ENCODE measurements at places on chromosomes 2 and 18.

DNA sequence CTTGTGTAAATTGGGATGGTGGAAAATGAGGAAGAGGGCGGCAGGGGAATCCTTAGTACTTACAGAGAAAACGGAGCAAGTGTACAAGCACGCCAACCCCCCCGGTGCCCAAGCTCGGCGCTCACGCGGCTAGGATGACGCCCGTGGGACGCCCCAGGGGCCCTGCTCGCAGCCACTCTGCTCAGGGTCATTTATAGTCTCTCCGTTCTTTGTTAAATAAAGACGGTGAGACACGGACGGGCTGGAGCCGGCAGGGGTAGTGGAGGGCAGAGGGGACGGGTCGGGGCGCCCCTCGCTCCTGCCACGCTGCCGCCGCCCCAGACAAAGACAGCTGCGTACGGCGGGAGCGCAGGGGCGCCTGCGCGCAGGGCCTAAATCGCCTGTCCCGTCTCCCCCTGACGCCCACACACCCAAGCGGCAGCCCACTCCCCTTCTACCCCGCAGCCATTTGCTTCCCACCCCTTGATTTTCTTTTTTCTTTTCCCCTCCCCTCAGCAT, 37.8 kb downstream of the PCBP1 start:
- DNase-seq = no peak

GRCh38 chr2:24571828-24572442, 80.9 kb downstream of the NCOA1 start:
- no peak for DNase-seq

DNA sequence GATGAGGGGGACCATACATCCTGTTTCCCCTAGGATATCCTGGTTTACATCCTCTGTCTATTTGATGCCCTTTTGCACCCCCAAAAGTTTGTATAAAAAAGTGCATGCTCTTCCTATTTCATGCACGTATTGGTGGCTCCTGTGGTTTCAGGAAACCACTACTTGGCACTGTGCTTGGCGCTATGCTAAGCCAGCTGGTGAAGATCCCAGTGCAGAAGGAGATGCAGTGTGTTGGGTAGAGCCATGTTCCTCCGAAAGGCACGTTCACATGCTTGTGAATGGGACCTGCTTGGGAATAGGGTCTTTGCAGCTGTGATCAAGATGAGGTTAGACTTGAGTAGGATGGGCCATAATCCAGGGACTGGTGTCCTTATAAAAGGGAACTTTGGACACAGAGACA, 419.7 kb downstream of the GALR1 start:
- DNase-seq = no peak

GRCh38 chr2:147789720-147790119, 55.1 kb upstream of the ACVR2A start:
- no peak for DNase-seq

DNA sequence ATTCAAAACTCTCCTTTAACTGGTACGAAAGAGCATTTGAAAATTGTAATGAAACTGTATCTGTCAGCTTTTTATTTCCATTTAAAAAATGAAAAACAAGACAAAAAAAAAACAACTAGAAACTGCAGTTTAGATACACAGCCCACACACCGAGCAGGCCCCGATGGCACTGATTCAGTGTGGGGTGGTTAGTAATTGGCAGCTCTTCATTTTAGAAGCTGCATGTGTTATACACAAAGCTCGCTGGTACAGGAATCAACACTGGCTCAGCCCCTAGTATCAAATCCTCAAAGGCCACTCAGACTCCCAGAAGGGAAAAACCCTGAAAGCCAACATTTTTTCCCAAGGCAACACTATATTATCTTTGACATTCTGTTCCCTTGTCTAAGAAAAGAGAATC, 30.5 kb upstream of the RMDN2 start:
- no peak for DNase-seq

DNA sequence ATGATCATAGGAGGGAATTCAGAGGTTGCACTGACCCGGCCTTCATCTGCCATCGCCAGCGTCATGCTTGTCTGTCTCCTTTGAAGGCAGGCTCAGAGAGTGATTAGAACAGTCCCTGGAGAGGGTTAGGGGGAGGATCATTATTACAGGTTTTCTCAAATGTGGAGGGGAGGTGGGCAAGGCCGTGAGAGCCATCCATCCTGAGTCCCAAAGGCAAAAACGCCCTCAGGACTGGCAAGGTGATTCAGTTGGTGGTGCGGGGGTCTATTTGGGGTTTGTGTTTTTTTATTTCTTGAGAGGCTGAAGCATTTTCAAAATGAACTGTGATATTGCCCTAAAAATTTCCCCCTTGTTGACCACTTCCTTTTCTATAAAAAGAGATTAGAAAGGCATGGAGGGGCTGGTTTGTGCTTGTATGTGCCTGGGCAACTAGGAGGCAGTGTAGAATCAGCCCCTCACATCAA, 39.3 kb upstream of the GYPC start:
- DNase-seq = no peak

- DNase-seq = no peak
Measured at GRCh38 chr2:204306667-204307066, 238.6 kb upstream of the PARD3B start.

GRCh38 chr2:147342329-147342728, 502.5 kb upstream of the ACVR2A start:
- DNase-seq = no peak

GRCh38 chr2:237345891-237346640, 67.9 kb downstream of the COL6A3 start:
- DNase-seq = no peak

- DNase-seq = no peak
Measured at GRCh38 chr2:231017231-231017598, 20.1 kb upstream of the C2orf72 start.

- no peak for DNase-seq
Measured at GRCh38 chr2:126950504-126950903, 51.8 kb downstream of the TEX51 start.

GRCh38 chr2:44120428-44120827, 48.2 kb upstream of the PPM1B start:
- no peak for DNase-seq

DNA sequence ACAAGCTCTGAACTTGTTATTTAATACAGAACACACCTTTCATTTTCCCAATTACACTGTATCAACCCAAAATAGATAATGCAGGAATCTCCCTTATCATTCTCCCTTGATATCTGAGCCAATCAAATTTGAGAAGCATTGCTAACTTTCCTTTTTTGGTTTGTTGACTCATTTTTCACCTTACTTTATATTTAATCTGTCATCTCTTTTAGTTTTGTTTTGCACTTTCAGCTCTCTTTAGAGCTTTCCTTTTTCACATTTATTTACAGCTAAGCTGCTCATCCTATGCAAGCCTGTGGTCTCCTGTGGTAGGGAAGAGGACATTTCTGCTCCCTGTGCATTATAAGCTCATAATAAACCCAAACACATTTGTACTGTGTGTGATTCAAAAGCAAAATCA, 50.1 kb downstream of the ITGAV start:
- no peak for DNase-seq

GRCh38 chr2:237701033-237701858, 73.9 kb downstream of the LRRFIP1 start:
- no peak for DNase-seq

DNA sequence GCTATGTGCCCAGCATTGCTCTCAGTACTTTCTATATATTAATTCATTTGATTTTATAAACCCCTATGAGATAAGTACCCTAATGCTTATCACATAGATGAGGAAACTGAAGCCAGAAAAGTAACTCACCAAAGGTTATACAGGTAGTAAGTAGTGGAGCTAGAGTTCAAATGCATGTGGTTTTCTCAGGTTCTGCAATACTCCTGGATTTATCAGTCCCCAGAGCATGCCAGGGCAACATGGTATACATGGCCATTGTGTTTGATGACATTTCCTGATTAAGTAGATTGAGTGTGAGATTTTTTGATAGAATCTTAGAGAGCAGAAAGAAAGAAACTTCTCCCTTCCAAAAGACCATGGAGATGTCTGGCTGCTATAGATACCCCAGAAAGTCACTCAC, 233.1 kb downstream of the IKZF2 start:
- DNase-seq = no peak

DNA sequence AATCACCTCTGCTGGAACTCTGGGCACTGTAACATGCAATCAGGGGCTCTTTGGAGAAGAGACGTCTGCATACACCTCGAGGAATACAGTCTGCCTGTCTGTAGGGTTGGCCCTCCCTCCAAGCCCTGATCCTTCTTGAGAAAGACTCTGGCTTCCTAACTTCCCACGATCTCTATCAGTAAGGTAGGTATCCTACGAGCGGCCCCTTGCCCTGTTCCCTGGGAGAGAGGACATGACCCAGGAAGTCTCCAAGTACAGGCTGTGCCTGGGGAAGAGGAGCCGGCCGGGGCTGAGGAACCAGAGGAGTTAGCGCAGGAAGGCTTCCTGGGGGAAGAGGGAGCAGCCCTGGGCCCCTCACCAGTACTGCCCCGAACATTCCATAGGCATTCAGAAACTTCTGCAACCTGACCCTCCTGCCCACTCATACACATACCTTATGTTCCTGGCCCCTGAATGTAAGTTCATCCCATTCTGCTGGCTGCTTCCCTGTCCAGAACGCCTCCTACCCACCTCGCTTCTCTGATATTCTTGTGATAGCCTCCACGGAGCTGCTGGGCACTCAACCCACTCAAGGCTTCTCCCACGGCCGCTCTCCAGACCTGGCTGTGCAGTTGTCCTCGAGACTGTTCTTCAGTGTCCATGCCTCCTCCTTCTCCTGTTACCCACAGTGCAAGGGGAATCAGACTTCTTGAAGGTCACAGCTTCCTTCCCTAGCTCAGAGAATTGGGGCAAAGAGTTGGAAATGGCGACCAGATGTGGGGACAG, 116.1 kb downstream of the CYP26B1 start:
- DNase-seq = no peak

GRCh38 chr18:79480171-79481045, 84.7 kb downstream of the NFATC1 start:
- DNase-seq = no peak

GRCh38 chr2:218284106-218284811, 8.0 kb downstream of the TMBIM1 start:
- DNase-seq = no peak

DNA sequence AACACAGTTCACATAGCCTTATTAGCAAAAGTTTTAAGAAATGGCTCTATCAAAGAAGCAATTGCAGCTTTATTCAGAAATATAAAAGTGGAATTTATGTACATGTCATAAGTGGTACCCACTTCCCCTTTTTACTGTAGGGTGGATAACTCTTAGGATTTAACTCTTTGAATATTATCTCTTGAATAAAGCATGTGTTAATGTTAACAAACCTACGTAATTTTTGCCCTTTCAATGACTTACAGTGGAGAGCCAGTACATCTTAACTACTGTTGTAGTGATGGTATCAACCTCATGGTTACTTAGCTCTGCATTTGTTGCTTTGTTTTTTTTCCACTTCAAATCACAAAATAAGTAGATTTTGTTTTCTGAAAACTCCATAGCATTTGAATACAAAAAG, 8.8 kb downstream of the NABP1 start:
- no peak for DNase-seq

DNA sequence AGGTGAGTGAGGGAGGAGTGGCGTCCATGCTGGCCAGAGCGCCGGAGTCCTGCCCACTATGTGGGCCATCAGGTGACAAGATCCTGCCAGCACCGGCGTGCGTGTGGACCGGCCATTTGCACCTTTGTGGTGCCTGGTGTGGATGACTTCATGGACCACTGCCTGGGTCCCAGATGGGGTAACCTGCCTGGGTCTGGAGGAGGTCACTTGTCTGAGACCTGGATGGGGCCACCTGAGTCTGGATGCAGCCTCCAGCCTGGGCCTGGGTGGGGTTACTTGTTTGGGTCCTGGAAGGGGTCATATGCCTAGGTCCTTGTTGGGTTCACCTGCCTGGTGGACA, 299.6 kb downstream of the NDUFA10 start:
- no peak for DNase-seq

DNA sequence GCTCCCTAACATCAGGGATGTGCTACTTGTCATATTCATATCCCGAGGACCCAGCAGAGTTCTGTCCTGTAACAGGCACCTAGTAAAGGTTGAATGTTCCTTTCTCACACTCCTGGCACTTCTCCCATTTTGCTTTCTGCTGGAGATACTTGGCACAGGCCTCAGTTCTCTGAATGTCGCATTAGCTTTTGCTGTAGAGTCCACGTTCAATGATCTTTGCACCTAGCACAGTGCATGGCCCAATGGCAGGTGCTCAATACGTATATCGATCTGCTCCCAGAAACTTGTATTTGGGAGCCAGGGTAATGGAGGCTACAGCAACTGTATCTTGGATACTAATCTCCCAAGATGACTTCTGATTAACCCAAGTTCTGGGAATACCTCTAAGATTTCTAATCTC, 24.8 kb upstream of the VPS4B start:
- DNase-seq = no peak

- no peak for DNase-seq
Measured at GRCh38 chr2:39377226-39377939, 59.7 kb downstream of the MAP4K3 start.

- DNase-seq = no peak
Measured at GRCh38 chr2:217562871-217563480, 439.8 kb downstream of the TNS1 start.

DNA sequence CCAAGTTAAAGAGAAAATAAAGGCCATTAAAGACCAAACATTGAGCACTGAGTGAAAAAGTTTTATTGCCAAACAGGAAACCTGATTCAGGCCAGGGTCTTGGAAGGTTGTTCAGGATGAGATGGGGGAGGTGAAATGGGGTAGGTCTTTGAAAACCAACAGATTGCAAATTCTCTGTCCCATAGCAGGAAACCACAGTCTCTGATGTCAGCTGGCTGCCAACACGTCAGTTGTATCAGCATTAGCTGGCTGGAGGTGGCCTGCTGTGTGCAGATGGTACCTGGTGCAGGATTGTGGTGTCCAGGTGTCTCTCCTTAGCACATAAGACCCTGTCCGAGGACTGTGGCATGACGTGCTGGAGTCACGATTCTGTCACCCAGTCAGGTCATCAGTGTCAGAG, 106.3 kb downstream of the MSH2 start:
- no peak for DNase-seq

DNA sequence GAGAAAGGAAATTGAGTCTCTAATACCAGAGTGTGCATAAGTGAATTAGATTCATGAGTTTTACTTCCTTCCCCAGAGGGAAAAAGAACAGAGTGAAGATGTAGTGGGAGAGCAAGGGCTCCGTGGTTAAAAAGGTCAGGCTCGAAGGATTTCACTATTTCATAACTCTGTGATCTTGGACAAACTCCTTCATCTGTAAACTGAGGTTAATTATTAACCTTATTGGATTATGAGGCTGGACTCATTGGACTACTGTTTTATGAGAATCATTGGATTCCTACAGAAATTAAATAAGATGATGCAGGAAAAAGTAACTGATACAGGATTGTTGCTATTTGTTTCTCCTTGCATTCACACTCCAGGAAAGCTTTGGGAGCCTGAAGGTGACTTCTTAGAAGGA, 45.0 kb downstream of the SRD5A2 start:
- no peak for DNase-seq
